ENCODE measurements at places on chromosomes 11 and 22.

DNA sequence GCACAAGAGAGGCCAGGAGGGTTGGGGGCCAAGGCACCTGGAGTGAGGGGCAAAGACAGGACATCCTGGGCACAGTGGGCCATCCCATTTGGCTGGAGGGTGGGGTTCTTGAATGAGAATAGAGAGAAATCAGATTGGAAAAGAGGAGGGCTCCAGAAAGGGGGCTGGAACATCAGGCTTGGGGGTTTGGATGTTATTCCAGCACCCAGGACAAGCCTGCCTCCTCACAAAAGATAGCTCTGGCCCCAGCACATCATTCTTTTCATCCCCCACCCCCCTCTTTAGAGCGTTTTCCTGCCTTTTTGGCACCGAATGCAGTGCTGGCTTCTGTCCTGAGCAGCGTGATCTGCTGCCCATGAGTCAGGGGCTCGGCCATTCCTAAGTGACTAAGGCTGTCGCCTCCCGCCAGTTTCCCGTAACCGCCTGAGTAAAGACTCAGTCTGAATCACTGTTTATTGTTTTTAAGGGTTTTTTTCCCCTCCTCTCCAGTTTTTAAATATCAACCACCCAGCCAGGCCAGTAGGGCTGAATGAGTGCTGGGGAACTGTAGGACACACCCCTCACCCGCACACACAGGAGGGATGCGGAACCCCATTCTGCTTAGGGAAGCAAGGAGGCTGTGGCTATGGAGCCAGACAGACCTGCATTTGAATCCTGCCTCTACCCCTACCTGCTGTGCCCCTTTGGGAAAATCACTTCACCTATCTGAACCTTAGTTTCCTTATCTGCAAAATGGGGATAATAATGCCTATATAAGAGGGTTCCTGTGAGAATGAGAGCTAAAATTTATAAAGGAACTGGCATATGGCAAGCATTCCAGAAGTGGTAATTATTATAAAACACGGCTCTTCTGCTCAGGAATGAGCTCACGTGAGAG is 32.4 kb upstream of the NAV2 start:
- peak; percentile 86 for DNase-seq

GRCh38 chr22:42432020-42432596 is at the start of gene NFAM1:
NFAM1 (minus strand) TSS chr22:42432403; CDS start chr22:42432357, 46 bp downstream.
- peak; percentile 90 for DNase-seq

- no peak for DNase-seq
Measured at GRCh38 chr11:59647245-59647980, 21.4 kb downstream of the PATL1 start.

DNA sequence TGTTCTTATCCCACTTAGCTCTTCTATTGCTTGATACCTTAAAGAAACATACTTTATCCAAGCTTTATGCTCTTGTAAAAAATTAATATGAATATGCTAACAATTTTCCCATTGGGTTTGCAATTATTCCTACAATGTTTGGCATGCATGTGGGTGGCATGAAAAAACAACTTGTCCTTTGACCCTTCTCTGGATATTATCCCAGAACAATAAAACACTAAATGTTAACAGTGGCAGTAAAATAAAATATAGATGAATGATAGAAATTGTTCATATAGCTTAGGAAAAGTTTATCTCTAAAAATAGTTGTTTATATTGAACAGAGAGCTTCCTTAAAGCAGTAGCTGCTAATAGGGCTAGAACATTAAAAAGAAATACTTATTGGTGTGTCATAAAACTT is 860.5 kb upstream of the LRRC4C start:
- no peak for DNase-seq

DNA sequence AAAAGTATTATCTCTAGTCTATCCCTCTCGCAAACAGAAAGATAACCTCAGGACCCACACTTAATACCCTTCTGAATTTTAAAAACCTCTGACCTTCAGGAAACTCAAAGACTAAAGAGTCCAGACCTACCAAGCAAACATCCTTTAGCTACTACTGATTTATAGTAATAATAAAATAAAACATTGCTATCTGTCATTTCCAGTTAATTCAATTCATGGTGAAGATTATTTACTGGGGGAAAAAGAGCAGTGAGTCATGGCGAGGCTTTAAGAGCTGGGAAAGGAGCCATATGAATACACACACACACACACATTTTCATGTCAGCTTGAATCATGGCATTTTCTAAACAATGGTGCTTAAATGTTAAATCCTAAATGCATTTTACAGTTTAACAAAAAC is 87.1 kb downstream of the FAM76B start:
- DNase-seq: no peak

- DNase-seq: no peak
Measured at GRCh38 chr11:31687256-31687655, 123.9 kb downstream of the PAX6 start.

DNA sequence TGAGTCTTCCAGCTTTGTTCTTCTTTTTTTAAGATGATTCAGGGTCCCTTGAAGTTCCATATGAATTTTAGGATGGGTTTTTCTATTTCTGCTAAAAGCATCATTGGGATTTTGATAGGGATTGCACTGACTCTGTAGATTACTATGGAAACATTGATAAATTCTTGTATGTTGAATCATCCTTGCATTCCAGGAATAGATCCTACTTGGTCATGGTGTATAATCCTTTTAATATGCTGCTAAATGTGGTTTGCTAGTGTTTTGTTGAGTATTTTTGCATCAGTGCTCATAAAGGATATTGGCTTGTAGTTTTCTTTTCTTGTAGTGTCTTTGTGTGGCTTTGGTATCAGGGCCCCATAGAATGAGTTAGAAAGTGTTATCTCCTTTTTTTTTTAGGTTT is 34.9 kb upstream of the PHOX2A start:
- DNase-seq: no peak

GRCh38 chr11:32088117-32088941 is 2.5 kb upstream of the RCN1 start:
- no peak for DNase-seq

DNA sequence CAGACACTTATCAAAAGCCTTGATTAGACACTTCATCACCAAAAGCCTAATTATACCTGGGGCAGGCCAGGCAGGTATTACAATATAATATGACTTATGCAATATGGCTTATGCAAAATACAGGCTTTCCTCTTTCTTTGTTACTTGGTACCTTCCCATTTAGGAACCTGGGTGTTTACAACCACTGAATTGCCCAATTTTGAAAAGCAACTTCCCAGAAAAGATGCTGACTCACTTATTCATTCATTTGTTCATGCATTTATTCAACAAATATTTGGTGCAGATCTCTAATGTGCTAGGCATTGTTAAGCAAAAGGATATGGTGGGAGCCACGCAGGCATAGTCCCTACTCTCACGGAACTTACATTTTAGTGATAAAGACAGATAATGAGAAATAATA is 13.6 kb upstream of the JAML start:
- no peak for DNase-seq

DNA sequence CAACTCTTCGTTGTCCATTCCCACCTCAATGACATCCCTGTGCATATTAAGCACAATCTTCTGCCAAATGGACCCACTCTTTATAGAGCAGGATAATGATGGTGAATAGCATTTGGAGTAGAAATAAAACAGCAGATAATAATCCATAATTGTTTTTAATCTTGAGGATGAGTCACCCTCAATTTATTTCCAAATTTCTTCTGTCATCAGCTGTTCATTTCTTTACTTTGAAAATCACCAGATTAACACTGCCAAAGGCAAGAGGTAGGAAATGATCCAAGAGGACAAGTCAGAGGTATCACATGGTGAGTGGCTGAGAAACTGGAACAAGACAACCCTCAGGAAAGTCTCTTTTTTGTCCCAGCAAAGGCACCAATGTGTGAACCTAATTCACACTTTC is 7.3 kb upstream of the AMBRA1 start:
- no peak for DNase-seq

GRCh38 chr11:58286249-58286648 is 18.2 kb upstream of the OR10W1 start:
- no peak for DNase-seq

GRCh38 chr11:84430661-84431060 is 1144.5 kb upstream of the CCDC90B start:
- DNase-seq: no peak

DNA sequence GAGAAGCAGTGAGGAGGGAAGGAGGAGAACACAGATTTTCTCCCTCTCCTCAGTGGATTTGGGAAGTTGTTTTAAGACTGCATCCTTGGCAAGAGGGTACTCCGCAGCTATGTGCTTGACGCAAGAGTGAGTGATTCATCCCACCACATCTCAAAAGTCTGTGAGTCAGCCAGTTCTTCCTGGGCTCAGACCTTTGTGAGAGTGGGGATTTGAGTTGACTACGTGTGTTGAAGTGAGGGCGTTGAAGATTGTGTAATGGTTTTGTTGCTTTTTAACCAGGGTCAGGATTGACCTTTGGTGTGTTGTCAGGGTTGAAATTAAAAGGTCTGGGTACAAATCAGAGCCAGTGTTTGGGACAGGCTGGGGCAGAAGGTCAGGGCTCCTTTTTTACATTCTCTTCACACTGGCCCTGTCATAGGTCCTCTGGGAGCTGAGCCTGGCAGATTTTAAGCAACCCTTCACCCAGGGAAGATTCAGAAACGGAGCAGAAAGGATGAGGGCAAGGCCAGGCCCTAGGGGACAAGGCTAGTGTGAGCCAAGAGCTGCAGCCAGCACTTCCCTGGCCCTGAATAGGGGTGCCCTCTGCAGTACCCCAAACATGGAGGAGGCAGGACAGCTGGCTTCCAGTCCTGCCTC is 4.2 kb upstream of the C11orf86 start:
- no peak for DNase-seq

GRCh38 chr22:45757068-45757467 is 85.4 kb downstream of the ATXN10 start:
- DNase-seq: no peak

DNA sequence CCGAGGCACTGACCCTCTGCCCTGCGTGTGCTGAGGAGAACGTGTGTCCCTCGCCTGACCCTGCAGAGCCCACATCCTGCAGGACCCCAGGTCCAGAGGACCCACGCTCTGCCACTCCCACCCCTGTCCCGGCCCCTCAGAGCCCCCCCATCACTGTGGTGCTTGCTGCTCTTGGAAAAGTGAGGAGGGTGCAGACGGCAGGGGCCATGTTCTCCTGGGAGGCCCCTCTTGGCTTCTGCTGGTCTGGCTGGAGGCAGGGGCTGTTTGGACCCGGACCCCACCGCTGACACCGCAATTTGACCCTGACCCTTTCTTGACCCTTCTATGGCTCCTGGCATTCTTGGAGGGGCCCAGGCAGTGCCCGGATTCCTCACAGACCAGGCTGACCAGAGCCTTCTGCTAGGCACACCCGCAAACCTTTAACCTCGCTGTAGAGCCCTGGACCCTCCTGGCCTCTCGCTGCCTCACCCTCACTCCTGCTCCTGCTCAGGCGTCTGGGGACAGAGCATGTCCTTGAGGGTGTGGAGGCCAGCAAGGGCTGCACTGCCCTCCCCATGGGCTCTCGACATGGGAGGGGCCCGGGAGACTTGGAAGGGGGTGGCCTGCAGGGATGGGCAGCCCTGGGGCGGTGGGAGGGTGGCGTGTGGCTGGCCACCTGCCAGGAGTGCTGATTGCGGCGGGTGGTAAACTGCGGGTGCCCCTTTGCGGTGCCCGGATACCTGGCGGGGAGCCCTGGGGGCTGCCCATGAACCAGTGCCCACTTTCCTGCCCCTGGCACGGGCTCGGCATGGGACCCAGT is 37.0 kb upstream of the MUC5AC start:
- no peak for DNase-seq

- peak; percentile 93 for DNase-seq
Measured at GRCh38 chr11:14904745-14905103, 12.7 kb upstream of the CYP2R1 start.

GRCh38 chr11:15972838-15973237 is 383.5 kb downstream of the SOX6 start:
- no peak for DNase-seq

DNA sequence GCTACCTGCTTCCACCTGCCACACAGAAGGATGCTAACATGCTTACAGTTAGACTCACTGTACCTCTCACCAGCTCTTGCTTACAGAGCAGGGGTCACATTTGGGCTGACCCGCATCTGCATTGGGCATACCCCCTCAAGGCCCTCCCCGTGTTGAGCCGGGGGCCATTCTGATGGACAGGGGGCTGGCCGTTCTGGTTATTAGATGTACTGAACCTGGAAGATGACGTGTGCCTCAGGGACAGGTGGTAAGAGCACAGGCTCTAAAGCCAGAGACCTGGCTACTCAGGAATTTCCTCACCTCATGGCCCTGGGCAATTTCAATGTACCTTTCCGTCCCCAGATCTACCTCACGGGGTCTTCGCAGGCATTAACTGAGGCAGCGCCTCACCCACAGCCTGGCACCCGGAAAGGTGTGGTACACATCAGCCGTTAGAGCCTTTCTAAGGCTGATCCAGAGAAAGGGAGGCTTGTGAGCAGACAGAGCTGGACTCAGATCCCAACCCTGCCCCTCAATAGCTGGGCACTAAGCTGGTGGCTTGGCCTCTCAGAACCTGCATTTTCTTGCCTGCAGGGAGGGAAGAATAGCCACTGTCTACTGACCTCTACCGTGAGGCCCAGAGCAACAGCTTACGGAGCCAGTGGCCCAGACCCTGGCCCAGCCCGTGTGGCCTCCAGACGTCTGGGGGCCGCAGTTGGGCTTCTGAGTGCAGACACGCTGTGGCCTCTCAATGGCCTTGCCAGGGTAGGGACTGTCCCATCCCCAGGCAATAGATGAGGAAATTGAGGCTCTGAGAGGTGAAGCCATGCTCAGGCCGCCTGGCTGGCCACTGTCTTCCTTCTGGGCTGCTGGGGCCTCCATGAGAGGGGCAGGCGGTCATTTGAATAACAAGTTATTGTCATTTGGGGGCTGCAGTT is 100.6 kb downstream of the MORC2 start:
- DNase-seq: no peak

- DNase-seq: no peak
Measured at GRCh38 chr22:23775779-23776375, 3.2 kb downstream of the MMP11 start.

DNA sequence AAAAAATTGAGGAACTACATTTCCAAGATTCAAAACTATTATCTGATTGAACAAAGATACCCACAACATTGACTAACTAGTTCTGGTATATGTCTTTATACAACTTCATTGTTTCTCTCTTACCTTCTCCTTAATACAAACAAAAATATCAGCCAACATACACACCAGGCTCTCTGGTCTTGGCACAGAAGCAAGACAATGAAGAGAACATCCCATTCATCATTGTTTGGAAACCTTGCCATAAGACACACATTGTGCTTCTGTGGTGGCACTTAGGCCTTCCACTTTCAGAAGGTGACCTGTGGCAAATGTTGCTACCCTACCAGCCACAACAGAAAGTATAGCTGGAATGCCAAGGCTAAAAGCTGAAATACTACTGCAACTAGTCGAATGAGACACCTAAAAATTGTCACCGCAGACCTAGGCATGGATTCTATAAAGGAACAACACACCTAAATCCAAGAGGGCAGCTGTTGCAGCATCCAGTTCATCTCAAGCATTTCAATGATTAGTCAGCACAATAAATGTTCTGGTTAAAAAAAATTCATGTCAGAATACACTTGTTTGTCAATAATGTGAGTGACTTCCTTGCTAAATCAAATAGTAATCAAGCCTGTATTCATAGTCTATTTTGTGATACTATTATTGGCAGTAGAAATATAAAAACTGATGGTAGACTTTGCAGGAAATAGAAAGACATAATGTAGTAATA is 26.3 kb downstream of the MAP6 start:
- no peak for DNase-seq
